Left renal pelvis (tissue), 4 donors: ENCODE measurements at places on chromosomes 3 and 15. TPM values are rescaled to one million over a fixed set of nuclear protein-coding genes. Genes with fewer than 3 reads are reported as not detected.

Gene WDR72
- 60.8 TPM for polyA plus RNA-seq

Gene CRELD1
- 61.2 TPM for polyA plus RNA-seq

Gene CYP19A1
- not detected for polyA plus RNA-seq

Gene CSTA
- 0.59 TPM for polyA plus RNA-seq

Gene CTDSPL
- 65.3 TPM for polyA plus RNA-seq

Gene LIPH
- 0.10 TPM for polyA plus RNA-seq

Gene DNAJA4
- 27.7 TPM for polyA plus RNA-seq

Gene CA12
- polyA plus RNA-seq = 123 TPM

Gene TTC21A
- polyA plus RNA-seq = 15.9 TPM

Gene TSC22D2
- polyA plus RNA-seq = 58.8 TPM

Gene RTF1
- 73.8 TPM for polyA plus RNA-seq

Gene CCDC71
- 24.4 TPM for polyA plus RNA-seq

Gene PARP15
- 1.1 TPM for polyA plus RNA-seq

Gene GLDN
- 0.20 TPM for polyA plus RNA-seq

Gene TEX9
- 36.4 TPM for polyA plus RNA-seq

Gene OCA2
- polyA plus RNA-seq = 8.1 TPM

Gene FETUB
- 0.22 TPM for polyA plus RNA-seq

Gene SLC27A2
- polyA plus RNA-seq = 44.1 TPM

Gene ECE2
- not detected for polyA plus RNA-seq

Gene SMCO1
- not detected for polyA plus RNA-seq

- DNase-seq = no peak
Measured at GRCh38 chr3:40009991-40010390, 200.6 kb downstream of the MYRIP start.

GRCh38 chr3:103167850-103168249 lies 733.0 kb downstream of the ZPLD1 start:
- DNase-seq = no peak

DNA sequence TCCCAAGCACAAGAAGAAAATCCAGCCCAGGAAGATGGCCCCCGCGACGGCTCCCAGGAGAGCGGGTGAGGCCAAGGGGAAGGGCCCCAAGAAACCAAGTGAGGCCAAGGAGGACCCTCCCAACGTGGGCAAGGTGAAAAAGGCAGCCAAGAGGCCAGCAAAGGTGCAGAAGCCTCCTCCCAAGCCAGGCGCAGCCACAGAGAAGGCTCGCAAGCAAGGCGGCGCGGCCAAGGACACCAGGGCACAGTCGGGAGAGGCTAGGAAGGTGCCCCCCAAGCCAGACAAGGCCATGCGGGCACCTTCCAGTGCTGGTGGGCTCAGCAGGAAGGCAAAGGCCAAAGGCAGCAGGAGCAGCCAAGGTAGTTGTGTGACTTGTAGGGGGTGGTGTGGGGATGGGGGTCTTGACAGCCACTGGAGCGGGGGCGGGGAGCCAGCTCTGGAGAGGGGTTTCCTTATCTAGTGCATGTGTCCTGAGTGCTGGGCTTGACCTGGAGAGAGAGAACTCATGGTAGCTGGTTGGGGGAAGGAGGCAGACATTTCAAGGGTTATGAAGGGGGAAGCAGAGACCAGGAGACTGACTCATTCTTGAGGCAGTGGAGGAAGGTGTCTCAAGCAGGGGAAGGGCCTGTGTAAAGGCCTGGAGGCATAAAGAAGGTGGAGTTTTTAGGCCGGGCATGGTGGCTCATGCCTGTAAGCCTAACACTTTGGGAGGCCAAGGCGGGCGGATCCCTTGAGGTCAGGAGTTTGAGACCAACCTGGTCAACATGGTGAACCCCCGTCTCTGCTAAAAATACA lies 6.2 kb downstream of the H1-8 start:
- DNase-seq = no peak

GRCh38 chr15:96849271-96849900 lies 518.9 kb downstream of the NR2F2 start:
- peak; percentile 12 for DNase-seq

DNA sequence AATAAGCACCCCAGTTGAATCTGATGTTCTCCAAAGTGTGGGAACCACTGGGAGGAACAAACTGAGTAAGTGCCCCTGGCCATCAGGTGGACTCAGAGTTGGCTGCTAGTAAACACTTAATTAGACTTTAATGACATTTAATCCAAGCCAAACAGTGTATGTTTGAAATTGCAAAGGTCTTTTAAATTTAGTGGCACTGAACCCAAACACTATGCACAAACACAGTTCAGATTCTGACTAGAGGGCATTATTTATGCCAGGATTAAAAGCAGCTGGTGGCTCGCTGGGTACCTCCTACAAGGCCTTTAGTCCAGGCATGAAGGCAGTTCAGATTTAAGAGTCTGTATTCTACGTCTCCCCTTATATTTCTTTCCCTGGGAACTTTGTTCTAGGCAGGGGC lies 264.8 kb downstream of the CLSTN2 start:
- no peak for DNase-seq

DNA sequence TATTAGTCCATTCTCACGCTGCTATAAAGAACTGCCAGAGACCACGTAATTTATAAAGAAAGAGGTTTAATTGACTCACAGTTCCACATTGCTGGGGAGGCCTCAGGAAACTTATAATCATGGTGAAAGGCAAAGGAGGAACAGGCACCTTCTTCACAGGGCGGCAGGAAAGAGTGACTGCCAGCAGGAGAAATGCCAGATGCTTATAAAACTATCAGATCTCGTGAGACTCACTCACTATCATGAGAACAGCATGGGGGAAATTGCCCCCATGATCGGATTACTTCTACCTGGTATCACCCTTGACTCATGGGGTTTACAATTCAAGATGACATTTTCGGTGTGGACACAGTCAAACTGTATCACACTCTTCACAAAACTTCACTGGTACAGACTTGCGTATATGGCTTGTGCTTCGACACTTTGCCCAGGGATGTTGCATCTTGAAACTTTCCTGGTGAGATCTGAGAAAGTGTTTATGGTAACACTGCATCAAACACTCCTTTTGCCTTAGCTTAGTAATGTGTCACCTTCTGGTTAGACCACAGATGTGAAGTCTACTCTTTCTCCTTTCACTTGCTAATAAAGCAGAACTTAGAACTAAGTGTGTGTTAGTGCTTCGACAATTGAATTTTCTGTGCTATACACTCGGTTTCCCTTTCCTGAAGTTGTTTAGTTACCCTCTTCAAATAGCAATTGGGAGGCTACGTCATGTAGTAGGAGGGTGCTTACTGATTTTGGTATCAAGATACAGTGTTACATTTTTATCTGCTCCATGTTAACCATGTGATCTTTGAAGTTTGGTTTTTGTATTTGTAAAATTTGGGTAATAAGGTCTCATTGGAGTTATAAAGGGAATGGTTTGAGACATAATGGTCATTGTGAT lies 185.7 kb downstream of the LPP start:
- no peak for DNase-seq

- no peak for DNase-seq
Measured at GRCh38 chr3:139533781-139534454, 5.6 kb downstream of the RBP1 start.

DNA sequence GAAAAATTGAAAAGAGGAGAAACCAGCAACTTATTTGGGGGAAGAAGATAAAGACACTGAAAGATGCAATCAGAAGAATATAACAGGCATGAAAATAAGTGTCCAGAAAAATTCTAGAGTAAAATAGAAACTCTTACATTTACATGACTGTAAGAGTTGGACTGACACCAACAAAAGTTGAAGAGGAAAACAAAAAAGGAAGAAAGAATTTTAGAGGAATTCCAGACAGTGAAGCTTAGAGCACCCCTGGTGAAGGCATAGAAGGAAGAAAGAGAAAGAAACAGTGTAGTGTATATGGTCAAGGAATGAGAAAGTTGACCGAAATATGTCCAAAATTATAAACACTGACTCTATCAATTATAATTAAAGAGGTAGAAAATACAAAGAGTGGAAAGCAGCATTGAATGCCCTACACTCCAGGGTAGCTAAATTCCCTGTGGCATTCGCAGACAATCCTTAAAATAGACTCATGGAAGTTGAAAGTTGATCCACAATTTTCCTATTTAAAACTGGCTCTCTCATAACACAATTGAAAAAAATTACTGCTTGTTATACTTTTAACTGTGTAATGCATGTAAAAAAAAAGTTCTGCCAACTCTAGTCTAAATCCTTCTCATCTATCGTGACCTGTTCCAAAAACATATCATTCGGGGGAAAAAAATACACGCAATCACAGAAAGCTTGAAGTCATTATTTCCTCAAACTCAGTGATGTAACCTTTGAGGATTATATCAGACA lies 102.6 kb upstream of the ABI3BP start:
- DNase-seq = no peak

- no peak for DNase-seq
Measured at GRCh38 chr15:75841626-75842025, 1.6 kb upstream of the UBE2Q2 start.

GRCh38 chr15:68524753-68525584 lies 53.8 kb upstream of the CORO2B start:
- no peak for DNase-seq

- no peak for DNase-seq
Measured at GRCh38 chr3:12886106-12886679, 44.8 kb upstream of the RPL32 start.

DNA sequence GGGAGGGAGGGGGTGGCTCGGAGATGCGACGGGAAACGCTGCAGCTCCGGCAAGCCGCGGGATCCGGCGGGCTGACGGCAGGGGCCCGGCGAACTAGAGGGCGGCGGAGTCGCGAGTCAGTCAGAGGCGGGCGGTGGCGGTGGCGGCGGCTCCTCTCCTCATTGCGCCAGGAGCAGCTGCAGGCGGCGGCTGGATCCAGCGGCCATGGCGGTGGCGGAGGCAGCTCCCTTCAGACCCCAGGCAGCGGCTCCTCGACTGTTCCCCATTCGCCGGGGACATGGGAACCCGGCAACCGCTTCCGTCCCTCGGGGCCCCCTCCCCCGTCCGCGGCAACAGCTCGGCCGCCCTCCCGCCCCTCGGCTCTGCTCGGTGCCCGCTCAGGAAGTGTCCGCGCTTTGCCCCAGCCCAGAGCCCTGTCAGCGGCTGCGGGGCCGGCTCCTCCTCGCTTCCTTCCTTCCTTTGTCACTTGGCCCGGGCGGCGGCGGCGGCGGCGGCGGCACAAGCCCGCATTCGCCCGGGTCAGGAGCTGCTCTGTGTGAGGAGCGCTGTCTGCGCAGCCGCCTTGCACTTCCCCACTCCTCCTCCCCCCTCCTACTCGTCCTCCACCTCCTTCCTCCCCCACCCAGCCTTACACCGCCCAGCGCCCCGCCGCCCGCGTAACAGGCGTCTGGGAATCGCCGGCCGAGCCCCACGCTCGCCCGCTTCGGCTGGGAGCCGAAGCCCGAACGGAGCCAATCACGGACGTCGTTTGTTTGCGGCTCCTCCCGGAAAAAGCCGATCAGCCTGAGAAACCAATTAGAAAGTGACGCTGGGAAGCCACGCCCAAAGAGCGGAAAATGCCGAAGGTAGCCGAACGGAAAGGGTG lies at the start of gene GSK3B:
Gene GSK3B, minus strand, starts transcription at position 537 of the 865 bp plus-strand sequence. CDS start 1,013 bp downstream, outside the sequence.
- DNase-seq = peak; percentile 56

GRCh38 chr15:68691705-68692104 lies 112.9 kb downstream of the CORO2B start:
- DNase-seq = no peak

GRCh38 chr3:160098261-160098908 lies 109.8 kb downstream of the IL12A start:
- no peak for DNase-seq

GRCh38 chr3:158528076-158528674 lies 42.8 kb upstream of the MLF1 start:
- DNase-seq = no peak

- DNase-seq = peak; percentile 82
Measured at GRCh38 chr15:95259513-95259912, 1028.2 kb downstream of the MCTP2 start.

- DNase-seq = no peak
Measured at GRCh38 chr15:33960549-33960935, 7.8 kb upstream of the CHRM5 start.

DNA sequence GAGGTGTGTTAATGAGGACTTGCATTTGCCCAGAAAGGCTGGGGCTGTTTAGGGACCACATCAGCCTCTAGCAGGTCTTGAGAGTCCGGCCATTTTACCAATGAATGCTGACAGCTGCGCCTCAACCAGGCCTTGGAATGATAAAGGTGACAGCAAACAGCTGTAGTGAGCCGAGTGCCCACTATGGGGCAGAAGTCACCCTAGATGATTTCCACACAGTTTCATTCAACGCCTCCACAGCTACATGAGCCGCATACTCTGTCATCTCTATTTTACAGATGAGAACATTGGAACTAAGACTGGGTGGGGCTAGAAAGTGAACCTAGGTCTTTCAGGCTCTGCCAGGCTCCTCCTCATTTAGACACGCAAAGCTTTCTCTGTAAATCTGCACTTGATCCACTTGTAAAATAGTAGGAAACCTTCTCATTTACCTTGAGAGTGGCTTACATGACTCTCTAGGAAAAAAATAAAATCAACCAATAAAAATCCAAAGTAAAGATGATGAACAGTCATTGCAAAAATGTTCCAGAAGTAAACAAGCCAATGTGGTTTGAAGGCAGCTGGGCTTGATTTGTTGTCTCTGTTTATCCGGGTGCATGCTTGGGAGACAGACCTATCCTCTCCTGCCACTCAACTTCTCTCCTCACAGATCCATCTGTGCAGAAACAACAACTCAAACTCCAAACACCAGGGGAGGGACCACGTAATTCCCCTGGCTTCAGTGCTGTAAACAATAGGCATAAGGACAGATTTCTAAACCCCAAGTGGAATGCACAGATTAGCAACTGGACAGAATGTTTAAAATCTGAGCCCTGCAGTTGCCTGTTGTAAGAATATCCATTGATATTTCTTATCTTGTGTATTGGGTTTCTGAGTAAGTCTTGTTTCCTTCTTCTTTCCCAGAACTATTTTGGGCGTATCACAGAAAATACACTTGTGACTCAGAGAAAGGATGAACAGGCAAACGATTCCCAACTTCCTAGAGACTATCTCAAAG lies 31.5 kb upstream of the LDHAL6B start:
- no peak for DNase-seq

- DNase-seq = no peak
Measured at GRCh38 chr3:117696851-117697407, 987.4 kb downstream of the TUSC7 start.

DNA sequence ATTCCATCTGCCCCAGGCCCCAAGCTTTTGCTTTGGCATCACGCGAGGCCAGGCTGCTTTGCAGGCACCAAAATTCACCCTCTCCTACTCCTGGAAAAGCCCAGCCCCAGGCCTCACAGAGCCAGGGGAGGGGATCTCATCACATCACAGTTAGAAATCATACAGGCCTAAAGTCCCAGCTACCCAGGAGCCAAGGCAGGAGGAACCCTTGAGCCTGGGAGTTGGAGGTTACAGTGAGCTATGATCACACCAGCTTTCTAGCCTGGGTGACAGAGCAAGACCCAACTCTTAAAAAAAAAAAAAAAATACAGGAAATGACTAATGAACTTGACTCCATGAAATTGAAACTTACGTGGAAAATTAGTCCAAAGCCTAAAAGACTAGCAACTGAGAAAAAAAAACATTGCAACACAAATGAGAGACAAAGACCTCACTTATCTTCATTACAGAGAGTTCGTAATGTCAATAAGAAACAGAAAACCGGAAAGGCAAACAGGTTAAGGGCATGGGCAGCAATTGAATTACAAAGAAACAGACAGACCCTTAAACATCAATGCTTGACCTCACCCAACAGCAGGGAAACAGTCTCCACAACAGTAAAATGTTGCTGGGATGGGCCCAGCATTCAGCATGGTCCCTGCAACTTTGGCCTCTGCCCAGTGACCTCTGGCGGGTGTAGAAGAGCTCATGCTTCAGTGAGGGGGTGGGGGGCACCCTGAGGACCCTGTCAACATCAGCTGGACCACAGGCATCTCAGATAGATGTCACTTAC lies 151.5 kb downstream of the LRRK1 start:
- no peak for DNase-seq

- no peak for DNase-seq
Measured at GRCh38 chr3:142912402-142913172, 23.7 kb upstream of the PCOLCE2 start.
